Anterior cingulate cortex (tissue), 58 donors: ENCODE measurements at places on chromosomes 1 and 21.

GRCh38 chr1:72284348-72285073 lies 2.2 kb upstream of the NEGR1 start:
- DNase-seq, result peak; percentile 41

DNA sequence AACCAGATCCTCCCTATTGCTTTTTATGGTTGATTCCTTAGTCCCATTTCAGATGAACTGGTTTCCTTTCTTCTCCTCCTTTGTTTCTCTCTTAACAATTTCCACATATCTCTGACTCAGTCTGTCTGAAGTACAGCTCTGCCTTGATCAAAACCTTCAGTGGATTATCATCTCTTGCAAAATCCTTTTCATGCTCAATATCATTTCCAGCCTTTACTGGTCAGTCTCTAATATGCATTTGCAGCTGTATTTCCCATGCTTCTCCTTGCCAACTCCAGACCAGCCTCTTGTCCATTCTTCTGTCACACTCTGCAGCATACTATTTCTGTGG lies 72.2 kb downstream of the SNX7 start:
- DNase-seq, result no peak

GRCh38 chr1:46284597-46285564 lies 18.5 kb downstream of the LRRC41 start:
- no peak for DNase-seq

DNA sequence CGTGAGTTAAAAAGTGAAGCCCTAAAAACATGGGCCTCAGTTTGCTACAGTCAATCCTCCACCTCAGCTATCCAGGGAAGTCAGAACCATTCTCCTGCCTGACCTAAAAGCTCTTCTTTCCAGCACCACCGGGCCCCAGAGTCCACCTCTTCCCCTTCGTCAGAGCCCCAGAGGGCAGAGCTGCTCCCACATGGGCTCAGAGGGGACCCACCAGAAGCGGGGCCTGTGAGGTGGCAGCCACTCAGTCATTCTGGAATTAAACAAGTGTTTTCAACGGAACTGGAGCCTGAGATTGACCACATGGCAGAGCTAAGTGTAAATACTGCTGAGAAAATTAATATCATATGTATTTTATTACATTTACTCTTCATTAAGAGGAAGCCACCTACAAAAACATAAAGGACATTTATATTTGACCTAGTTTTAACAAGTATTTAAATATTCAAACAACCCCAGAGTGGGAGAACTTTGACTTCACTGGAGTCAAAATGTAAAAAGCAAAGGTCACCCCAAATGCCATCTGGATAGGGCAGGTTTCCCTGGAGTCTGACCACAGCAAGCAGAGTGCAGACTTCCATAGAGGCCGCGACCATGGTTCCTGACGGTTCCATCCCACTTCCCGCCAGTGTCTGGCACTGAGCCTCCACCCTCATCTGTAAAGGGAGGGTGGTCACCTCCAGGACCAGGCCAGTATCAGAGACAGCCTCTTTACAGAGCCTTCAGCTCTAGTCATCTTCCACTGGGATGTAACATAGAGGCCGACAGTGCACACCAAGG lies 1.8 kb downstream of the SUMO3 start:
- DNase-seq, result no peak

DNA sequence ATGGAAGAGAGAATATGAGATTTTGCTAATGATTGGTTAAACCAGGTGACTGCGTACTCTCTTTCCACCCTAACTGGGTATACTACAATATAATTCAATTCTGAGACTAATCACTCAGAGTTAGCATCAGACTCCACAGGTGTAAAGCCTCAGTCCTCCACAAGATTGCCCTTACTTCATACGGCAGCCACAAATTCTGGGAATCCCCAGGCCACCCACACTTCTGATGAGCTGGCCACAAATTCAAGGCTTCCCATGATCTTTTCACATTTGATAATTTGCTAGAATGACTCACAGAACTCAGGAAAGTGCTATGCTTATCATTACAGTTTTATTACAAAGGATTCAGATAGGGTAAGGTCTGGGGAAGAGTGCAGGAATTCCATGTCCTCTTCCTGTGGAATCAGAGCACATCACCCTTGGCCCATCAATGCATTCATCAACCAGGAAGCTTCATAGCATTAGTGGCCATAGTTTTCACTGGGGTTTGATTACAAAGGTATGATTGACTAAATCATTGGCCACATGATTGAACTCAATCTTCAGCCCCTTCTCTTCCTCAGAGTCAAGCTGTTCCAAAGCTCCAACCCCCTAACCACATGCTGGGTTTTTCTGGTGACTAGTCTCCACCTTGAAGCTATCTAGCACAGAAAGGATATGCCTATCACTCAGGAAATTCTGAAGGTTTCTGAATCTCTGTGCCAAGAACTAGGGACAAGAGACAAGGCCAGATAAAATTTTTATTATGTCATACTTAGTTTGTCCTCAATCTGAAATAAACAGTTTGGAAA lies 131.7 kb downstream of the HHIPL2 start:
- no peak for DNase-seq

GRCh38 chr1:207017615-207018559 lies 14.7 kb downstream of the C1orf116 start:
- DNase-seq, result peak; percentile 27

GRCh38 chr1:206705191-206705590 lies 20.5 kb downstream of the MAPKAPK2 start:
- DNase-seq, result peak; percentile 43

DNA sequence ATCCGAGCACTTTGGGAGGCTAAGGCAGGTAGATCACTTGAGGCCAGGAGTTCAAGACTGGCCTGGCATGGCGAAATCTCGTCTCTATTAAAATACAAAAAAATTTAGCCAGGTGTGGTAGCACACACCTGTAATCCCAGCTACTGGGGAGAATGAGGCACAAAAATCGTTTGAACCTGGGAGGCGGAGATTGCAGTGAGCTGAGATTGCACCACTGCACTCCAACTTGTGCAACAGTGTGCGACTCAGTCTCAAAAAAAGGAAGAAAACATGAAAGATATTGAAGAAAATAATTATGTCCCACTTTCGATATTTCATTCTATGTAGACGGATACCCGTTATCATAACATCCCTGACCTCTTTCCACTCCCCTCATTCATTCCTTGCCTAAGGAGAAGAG lies 19.2 kb downstream of the TUT4 start:
- no peak for DNase-seq
